Left lobe of liver (tissue), 2 donors: ENCODE measurements at places on chromosomes 3 and 15. TPM values are rescaled to one million over a fixed set of nuclear protein-coding genes. Genes with fewer than 3 reads are reported as not detected.

Gene ARGFX
- not detected for total RNA-seq

Gene ILDR1
- total RNA-seq: 0.15 TPM

Gene SCG5
- 16.5 TPM for total RNA-seq

Gene OR5K2
- not detected for total RNA-seq

Gene CISH
- total RNA-seq: 8.5 TPM

Gene GUCA1C
- total RNA-seq: not detected

Gene LRRN1
- total RNA-seq: 0.28 TPM

Gene LARP6
- 1.9 TPM for total RNA-seq

Gene TERB2
- total RNA-seq: not detected

Gene AP4E1
- total RNA-seq: 4.4 TPM

Gene GRK7
- total RNA-seq: not detected

Gene FRMD4B
- total RNA-seq: 12.8 TPM

Gene SERINC4
- 0.18 TPM for total RNA-seq

Gene CACNA2D3
- total RNA-seq: 0.10 TPM

Gene TEX55
- not detected for total RNA-seq

Gene CCDC39
- not detected for total RNA-seq

Gene ARPIN
- total RNA-seq: 6.2 TPM

Gene STRA6
- total RNA-seq: not detected

Gene NRROS
- total RNA-seq: 1.7 TPM
